ENCODE measurements at places on chromosomes 3 and 15.

GRCh38 chr3:157279237-157279636, 119.3 kb upstream of the CCNL1 start:
- no peak for DNase-seq

- no peak for DNase-seq
These were observed 307.3 kb upstream of the RBMS3 start for GRCh38 chr3:28973609-28974008.

GRCh38 chr15:40060236-40060961, 21.4 kb upstream of the SRP14 start:
- no peak for DNase-seq

- no peak for DNase-seq
These were observed 48.3 kb upstream of the TRIM42 start for GRCh38 chr3:140629357-140630137.

DNA sequence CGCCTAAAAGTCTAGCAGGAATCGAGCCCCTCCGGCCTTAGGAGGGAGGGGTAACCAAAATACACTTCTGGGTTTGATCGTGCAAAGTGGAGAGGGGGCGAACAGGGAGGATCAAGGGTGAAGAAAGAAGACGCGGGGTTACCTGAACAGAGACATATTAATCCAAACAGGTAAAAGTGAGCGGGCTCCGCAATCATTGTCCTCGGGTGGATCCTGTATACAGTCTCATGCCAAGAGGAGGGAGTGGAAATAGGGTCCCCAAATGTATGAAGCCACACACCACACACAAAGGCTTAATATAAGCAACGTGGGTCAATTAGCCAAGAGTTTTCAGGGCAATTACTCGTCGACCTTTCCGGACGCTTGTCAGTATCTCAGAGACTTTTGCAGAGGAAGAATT, 749.5 kb downstream of the ROBO1 start:
- no peak for DNase-seq

DNA sequence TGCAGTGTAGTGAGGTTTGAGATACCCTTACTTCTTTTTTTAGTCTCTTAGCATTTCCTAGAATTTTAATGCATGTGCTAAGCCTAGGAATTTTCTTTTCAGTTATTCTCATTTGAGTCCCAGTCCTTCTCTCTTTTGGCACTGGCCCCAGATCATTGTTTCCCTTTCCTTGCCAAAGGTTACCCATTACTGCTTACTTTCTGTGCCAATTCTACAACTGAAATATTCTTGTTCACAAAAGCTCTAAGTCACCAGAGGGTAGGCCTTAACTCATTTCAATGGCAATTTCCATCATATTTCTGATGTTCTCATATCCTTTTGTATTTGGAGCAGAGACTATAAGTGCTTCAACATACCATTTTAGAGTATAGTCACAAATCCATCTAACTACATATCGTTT, 199.6 kb upstream of the CBLB start:
- DNase-seq = no peak

DNA sequence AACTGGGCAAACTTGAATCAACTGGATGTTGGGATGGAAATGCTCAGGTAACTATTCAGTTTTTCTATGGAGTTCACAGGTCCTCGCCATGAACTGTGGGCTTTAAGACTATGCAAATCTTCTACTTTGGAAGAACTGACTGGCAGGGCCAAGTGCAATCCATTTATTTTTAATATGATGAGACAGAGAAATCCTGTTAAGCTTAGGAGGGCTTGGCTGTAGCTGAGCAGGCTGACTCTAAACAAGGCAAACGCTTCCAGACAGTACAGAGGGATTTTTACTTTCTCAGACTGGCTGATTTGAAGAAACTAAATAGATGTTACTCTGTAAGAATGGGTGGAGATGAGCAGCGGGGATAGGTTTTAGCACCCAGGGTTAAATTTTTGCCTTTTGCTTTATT, 194.2 kb upstream of the ICE2 start:
- no peak for DNase-seq

GRCh38 chr15:67212684-67213367, 41.6 kb downstream of the AAGAB start:
- no peak for DNase-seq

GRCh38 chr3:110654843-110655502, 416.6 kb upstream of the NECTIN3 start:
- DNase-seq = no peak

DNA sequence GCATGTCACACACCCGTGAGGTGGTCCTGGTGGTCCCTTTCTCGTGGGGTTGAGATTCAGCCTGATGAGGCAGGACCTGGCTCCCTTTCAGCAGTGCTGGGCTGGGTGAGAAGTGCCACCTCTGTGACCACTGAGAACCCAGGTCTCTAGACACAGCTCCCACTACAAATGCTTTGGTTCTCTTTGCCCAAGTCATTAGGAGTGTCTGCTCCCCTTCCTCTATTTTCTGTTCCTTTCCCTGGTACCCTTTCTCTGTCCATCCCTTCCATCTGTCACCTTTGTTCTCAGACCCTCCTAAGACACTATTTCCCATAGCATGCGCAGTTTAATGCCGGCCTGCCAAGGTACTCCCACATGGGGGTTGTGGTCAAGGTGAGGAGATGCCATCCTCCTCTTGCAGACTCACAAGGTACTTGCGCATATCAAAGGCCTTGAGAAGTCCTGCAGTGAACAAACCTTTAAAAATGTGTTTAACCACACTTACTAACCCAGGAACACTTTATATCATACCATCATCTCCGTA, 297.7 kb downstream of the LRTM1 start:
- DNase-seq = no peak

DNA sequence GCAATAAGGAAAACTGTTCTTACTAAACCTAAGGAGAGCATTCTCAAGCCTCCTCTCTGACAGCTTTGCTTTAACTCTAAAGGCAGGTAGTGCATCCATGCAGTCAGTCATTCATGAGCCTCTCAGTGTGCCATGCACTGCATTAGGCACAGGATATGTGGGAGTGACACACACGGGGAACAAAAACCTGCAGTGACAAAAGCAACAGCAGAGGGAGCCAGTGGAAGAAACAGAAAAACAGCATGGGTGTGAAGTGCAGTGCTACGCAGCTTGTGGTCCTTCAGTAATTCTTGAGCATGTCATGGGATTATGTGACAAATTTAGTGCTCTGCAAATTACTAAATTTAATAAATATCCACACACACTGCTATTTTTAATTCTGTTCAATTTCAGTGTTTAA, 230.7 kb downstream of the BBX start:
- no peak for DNase-seq

DNA sequence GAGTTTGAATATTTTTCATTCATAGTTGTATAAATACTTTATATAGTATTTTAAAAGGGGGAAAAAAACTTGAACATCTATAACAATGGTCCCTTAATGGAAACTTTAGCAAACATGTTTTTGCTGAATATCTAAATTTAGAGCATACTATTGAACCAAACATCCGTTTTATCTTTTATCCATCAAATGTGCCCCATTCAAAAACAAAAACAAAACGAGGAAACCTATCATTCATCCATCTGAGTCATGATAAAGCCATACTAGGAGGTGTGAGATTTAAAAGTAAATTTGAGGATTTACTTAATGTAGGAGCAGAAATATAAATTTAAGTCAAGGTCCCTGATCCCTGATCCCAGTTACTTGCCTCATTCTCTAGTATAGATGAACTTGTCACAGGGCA, 463.6 kb upstream of the MDFIC2 start:
- no peak for DNase-seq

GRCh38 chr3:24915639-24916038, 421.0 kb upstream of the THRB start:
- DNase-seq = no peak

DNA sequence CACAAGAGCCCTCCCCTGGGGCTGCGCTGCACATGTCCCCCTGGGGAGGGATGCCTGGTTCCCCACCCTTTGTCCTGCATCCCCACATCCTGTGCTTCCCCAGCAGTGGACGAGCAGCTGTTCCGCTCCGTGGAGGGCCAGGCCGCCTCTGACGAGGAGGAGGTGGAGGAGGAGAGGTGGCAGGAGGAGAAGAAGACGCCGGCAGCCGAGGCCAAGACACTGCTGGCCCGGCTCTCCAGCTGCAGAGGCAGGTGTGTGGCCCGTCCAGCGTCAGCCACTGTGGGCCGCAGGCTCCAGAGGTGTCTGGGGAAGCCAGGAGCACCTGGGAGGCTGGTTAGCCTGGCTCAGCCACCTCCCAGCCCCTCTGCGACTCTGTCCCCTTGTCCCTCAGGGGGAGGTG, 27.9 kb upstream of the GP9 start:
- no peak for DNase-seq

DNA sequence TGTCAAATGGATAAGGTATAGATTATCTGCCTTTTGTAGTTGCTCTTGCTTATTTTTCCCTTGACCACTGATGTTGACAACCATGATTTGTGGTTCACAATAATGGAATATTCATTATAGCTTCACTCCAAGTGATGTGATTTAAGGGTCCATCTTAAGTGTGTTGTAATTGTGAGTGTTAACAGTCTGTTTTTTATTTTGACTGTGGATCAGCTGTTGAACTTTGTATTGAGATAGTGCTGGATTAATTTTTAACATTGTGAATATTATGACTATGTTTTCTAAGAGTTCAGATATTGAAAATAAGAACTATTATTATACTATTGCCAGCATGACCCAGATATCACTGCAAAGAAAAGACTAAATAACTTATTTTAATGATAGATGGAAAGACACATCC, 8.6 kb upstream of the GASK1A start:
- DNase-seq = no peak

DNA sequence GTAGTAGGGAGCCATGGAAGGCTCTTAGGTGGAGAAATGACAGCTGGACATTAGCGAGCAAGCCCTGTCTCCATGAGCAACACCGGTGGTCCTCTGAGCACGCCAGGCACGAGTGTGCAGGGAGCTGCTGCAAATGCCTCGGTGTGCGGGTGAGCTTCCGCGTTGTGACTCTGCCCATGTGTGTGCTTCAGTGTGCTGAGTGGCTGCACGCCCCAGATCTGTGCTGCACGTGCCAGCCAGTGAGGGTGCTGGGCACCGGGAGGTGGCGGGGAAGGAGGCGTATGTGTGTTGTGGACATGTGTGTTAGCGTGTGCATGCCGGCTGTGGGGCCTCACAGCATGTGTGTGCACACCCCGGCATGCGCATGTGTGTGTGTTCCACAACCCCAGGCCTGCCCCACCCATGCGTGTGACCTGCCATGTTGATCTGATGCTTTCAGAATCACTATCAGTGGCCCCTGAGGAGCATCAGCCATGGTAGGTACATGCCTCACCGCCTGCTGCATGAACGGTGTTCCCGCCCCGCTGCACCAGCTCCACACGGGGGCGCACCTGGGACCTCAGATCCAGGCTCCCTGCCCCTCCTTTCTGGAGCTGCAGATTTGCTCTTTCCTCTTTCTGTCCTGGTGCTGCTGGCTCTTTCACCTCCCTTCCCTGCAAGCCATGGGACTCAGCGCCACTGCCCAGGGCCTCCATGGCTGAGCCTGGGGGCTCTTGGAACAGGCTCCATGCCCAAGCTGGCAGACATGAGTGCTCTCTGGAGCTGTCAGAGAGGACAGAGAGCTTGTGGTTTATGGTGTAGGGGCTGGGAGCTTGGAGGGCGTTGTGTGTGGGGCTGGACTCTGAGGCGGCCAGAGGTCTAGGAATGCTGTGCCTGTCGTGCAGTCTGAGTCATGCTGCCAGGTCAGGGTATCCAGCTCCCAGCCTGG, 169.4 kb downstream of the TBC1D2B start:
- DNase-seq = no peak

- DNase-seq = no peak
These were observed 315.2 kb downstream of the CLSTN2 start for GRCh38 chr3:140250010-140250855.

GRCh38 chr3:24374801-24375200, 119.8 kb downstream of the THRB start:
- DNase-seq = no peak

DNA sequence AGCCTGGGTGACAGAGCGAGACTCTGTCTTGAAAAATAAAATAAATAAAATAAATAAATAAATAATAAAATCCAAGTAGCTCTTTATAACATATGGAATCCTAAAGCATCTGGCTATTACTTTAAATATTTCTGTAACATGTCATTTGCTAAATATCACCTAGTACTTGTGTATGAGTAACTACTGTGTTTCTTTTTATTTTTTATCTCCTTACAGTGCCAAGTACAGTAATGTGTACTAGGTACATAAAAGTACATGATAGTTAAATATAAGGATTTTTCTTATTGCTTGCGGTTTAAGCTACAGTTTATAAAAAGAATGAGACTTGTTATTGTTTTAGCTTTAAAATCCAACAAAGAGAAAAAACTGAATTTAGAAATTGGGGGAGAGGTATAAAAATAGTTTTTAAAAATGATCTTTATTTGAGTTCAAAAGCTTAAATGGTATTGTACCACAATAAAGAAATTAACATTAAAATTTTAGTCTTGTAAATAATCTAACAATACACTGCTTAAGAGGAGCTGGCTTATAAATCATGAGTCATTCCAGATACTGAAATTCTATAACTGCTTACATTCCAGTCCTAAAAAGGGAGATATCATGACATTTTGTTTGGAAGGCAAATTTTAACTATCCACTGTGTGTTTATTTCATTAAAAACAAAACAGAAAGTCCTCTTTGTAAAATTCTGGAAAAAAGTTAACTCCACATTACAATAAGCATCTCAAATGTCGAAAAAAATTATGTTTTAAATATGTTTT, 73.1 kb downstream of the FGF7 start:
- DNase-seq = no peak

DNA sequence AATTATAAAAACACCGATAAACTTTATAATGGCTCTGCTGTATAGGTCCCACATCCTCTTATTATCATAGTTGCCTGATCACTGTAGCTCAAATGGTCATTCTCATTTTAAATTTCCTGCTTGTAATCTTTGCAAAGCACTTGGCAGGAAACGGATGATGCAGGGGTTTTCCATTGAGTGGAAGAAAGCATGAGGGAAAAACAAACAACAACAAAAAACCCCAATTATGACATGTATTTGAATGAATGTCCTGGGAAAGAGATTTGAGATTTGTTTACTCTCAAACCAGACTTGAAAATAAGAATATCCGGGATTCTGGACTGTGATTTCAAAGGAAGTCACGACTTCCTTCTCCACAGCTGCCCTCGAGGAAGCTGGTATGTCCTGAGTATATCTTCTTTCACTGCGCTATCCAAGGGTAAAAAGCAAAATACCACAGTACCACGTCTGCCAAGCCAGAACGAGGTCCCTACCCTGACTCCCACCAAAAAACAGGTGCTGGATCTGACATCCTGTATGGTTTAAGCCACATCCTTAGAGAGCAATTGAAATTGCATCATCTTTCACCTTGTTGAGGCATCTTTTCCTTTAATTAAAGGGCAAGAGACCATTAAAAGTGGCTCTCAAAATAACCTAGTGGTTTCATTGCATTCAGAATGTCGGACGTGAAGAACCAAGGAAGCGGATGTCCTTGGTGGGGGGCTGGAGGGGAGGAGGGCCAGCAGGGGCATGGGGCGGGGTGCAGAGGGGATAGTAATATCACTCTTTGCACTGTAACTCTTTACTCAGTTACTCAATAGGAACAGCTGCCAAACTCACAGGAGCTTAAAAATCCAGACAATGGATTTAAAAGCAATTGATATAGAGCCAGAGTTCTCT, 13.5 kb upstream of the TIPIN start:
- DNase-seq = no peak

- no peak for DNase-seq
These were observed 78.5 kb downstream of the RAD18 start for GRCh38 chr3:8884630-8885290.

All from activated T-helper 1 cell treated with anti-CD3 and anti-CD28 coated beads, Interleukin-2, amount 50 U/mL, for 16 hours (primary cell).